ENCODE measurements at places on chromosomes 16 and 17.

DNA sequence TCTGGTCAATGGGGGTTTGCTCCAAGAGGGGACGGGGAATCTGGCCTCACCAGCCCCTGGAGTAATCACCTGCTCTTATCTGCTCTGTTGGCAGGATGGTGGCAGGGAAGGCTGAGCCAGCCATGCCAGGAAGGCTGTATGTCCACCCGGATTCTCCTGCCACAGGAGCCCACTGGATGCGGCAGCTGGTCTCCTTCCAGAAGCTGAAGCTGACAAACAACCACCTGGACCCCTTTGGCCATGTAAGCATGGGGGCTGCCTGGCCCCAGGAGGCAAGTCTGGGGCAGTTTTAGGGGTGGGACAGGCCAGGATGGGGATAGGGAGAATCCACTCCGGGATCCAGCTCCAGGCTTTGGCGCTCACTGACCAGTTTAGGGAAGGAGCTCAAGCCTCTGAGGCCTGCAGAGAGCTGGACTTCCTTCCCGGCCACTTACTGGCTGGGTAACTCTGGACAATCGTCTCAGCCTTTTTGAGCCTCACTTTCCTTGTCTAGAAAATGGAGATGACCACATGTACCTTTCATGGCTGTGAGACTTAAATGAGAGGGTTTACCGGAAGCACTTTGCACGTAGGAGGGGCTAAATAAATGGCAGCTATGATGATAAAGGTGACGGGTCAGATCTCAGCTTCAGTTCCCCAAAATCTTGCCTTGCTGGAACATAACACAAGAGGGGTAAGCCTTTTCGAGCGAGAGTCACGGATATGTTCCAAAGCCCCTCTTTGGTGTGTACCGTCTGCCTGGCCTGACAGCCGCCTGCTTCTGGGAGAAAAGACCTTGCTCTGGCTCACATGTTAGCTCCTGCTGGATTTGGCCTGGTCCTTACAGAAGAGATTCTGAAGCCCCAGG lies 15.4 kb downstream of the TBX4 start:
- DNase-seq = no peak

DNA sequence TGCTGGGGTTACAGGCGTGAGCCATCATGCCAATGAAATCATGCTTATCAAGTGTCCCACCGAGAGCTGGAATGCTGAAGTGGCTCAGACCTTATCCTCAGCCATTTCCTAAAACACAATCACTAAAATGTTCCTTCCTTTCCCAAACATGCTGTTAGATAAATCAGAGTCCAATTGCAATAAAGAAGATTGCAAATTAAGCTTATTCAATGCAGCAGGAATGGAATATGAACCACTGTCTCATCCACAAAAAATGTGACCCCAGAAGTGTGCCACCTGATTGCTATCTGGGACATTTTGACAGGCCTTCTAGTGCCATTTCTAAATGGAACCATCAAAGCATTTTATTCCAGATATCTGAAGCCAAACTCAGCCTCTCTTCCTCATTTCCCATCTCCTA lies 205.5 kb upstream of the CDH11 start:
- no peak for DNase-seq

DNA sequence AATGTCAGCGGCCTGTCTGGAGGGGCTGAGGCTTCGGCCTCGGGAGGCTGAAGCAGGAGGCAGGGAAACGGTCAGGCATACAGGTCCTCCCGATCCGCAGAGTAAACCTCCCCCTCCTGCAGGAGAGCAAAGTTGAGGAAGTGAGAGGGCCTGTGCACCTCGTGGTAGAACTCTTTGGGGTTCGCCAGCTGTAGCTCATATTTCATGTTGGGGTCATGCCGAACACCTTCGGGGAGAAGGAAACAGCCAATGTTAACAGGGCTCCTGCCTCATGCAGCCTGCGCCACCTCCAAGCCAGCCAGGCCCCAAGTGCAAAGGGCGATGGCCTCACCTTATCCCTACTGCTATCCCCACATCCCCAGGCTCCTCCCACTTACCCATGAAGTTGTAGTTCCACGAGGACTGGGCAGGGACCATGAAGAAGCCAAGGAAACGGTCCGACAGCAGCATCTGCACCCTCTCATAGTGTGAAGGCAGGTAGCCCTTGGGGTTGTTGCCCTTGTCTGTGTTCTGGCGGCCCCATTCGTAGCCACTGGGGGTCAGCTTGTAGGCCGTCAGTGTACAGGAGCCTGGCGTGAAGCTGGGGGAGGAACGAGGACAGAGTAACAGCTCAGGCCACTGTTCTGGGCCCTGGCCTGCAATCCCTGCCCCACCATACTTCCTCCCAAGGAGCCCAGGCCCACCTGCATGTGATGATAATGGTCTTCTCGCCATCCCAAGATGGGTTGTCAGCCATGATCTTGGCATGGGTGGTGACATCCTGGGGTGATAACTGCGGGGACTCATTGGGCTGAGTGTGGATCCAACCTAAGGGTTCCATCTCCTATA lies 1.3 kb upstream of the RILP start:
- no peak for DNase-seq

- DNase-seq = no peak
Measured at GRCh38 chr17:65660947-65661346, 99.5 kb upstream of the AXIN2 start.

DNA sequence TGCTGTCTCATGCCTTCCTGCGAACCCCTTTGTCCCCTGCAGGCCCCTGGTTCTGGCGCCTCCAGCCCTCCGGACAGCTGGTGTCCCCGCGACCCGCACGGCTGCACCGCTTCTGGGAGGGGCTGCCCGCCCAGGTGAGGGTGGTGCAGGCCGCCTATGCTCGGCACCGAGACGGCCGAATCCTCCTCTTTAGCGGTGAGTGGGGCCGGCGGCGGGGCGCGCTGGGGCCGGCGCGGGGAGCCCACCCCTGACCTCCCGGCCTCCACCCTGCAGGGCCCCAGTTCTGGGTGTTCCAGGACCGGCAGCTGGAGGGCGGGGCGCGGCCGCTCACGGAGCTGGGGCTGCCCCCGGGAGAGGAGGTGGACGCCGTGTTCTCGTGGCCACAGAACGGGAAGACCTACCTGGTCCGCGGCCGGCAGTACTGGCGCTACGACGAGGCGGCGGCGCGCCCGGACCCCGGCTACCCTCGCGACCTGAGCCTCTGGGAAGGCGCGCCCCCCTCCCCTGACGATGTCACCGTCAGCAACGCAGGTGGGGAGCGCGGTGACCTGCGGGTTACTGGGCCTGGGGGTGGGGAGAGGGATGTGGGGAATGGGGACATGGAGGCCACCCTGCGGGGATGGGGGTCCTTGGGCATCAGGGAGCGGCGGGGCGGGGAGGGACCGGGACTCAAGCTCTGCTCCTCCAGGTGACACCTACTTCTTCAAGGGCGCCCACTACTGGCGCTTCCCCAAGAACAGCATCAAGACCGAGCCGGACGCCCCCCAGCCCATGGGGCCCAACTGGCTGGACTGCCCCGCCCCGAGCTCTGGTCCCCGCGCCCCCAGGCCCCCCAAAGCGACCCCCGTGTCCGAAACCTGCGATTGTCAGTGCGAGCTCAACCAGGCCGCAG lies 7.1 kb upstream of the IL32 start:
- peak; percentile 70 for DNase-seq

Data from CD4-positive, alpha-beta T cell treated with Interleukin-6 for 4 hours (primary cell).